ENCODE measurements at places on chromosomes 5 and 9. TPM values are rescaled to one million over a fixed set of nuclear protein-coding genes. Genes with fewer than 3 reads are reported as not detected.

- DNase-seq = no peak
Measured at GRCh38 chr5:106522296-106522695, 1148.4 kb downstream of the EFNA5 start.

DNA sequence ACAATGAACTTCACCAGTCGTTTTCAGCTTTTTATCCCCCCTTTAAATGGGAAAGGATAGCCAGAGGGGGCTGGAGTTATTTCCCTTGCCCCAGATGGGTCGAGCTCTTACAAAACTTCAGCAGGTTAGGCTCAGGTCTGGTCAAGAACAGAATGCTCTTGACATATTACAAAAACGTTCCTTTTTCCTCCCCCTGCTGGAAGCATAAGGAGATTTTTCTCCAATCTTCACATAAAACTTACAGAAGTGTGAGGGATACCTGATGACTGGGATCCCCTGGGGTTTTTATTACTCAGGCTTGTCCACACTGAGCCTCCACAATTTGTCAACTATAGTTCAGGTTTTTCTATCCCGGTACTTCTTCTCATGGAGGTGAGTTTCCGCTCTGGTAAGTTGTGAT is 60.8 kb downstream of the CSF2 start:
- no peak for DNase-seq

DNA sequence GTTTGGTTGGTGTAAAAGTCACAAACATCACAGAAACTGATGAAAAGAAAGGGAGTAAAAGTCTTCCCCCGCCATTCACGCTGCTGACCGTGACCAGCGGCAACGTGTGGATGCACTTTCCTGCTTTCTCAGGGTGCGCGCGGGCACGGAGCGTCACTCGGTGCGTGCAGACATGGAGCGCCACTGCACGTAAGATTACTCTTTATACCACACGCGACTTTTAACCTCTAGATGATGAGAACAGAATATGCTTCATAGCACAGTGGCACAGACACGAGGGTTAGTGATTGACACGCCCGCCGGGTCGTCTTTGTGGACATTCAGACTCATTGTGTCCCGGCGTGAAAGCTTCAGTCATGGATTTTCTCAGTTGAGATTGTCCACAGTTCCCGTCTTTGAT is 15.7 kb downstream of the CEP72 start:
- no peak for DNase-seq

DNA sequence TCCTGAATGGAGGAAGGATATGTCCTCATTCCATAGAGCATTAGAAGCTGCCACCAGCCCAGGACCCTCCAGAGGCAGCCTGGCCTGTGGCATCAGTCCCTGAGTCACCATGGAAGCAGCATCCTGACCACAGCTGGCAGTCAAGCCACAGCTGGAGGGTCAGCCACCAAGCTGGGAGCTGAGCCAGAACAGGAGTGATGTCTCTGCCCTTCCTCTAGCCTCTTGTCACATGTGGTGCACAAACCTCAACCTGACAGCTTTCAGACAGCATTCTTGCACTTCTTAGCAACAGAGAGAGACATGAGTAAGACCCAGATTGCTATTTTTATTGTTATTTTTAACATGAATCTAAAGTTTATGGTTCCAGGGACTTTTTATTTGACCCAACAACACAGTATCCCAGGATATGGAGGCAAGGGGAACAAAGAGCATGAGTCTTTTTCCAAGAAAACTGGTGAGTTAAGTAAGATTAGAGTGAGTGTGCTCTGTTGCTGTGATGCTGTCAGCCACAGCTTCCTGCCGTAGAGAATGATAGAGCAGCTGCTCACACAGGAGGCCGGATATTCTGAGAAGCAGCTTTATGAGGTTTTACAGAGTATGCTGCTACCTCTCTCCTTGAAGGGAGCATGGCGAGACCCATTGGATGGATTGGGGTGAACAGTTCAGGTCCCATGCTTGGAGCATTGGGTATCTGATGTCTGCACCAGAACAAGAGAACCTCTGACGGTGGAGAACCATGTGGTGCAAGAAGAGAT is 13.0 kb upstream of the CYFIP2 start:
- peak; percentile 70 for DNase-seq

DNA sequence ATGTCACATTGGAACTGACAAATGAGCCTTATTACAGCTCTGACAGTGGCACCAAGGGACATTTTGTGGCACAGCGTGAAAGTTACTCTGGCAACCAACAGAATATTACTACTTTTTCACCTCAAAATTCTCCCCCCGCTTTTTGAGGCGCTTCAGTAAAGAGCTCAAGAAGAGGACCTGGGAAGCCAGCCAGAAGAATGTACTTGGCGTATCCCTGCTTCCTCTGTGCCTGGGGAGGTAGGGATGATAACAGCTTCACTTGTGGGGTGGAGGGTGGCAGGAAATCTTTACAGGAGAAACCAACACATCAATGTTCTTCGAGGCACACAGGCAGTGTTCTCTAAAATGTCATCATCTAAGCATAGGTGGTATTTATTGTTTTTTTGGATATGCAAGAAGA is 624.1 kb downstream of the NR2F1-AS1 start:
- DNase-seq = no peak

DNA sequence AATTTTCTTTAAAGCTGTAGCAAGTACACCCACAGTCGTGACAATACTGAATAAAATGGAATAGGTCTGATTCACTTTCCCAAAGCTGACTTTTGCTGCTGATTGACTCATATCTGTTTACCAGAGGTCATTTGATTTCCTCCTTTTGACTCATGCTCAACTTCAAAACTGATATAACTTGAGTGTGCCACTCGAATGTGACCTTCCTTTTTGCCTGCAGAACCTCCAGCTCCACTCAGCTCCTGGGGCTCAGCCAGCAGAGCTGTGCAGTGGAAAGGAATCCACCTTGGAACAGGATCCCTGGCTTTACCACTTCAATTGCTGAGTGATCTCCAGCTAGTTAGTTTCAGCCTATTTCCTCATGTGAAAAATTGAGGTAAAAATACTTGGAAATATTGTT is 84.1 kb downstream of the FEM1C start:
- no peak for DNase-seq

GRCh38 chr5:124746916-124747790 is 714 bp upstream of the ZNF608 start:
- peak; percentile 96 for DNase-seq

DNA sequence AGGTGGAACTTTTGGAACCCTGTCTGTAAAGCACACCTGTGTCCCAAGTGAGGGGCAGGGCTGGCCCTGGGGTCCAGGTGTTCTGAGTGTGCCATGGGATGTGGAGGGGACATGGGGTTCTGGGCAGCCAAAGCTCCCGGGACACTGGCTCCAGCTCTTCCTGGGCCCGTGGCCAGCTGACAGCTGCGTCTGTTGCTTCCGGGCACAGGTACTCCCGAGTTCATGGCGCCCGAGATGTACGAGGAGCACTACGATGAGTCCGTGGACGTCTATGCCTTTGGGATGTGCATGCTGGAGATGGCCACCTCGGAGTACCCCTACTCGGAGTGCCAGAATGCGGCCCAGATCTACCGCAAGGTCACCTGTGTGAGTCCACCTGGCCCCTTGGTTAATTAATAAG is 50.7 kb downstream of the WNK2 start:
- DNase-seq = no peak

DNA sequence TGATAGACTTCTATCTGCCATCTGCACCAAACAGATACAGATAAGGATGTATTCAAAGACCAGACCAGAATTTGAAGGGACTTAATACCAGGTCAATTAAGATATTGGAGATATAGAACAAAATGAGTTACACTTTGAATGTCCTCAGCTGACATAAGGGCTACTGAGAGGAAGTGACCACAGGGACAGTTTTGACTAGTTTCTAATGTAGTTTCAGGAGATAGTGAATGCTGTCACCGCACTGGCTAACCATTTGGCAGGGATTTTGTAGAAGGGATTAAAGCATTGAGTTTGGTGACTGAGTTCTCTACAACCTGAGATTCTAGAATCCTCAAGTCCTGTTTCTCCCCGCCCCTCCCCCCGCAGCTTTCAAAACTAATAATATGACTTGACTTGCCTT is 22.7 kb downstream of the CCNH start:
- no peak for DNase-seq

- no peak for DNase-seq
Measured at GRCh38 chr5:79853028-79853427, 138.0 kb downstream of the MTX3 start.

DNA sequence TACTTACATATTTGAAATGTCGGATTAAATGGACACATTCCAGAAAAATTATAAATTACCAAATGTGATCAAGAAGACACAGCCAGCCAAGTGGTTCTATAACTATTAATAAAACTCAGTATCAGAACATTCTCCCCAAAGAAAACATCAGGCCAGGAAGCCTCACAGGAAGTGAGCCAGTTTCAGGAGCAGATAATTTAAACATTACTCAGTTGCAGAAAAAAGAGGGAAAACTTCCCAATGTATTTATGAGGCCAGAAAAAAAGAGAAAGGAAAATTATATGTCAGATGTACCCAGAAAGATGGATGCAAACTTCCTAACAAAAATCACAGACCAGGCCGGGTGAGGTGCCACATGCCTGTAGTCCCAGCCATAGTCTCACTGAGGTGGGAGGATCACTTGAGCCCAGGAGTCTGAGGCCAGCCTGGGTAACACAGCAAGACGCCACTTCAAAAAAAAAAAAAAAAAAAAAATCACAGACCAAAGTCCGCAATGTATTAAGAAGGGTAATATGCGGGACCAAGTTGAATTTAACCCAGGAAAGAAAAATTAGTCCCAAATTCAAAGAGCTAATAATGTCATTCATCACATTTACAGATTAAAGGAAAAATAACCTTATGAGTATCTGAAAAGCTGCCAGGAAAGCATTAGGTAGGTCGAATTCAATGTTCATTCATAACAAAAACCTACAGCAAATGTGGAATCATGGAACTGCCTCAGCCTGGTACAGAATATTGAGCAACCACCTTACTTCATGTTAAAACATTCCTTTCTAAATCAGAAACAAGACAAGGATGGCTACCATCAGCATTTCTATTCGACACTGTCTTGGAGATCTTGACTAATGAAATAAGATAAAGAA is 37.2 kb upstream of the NRARP start:
- DNase-seq = no peak

GRCh38 chr9:123318961-123319421 is 37.0 kb upstream of the CRB2 start:
- no peak for DNase-seq

GRCh38 chr5:82405618-82406204 is 127.6 kb upstream of the RPS23 start:
- DNase-seq = no peak

DNA sequence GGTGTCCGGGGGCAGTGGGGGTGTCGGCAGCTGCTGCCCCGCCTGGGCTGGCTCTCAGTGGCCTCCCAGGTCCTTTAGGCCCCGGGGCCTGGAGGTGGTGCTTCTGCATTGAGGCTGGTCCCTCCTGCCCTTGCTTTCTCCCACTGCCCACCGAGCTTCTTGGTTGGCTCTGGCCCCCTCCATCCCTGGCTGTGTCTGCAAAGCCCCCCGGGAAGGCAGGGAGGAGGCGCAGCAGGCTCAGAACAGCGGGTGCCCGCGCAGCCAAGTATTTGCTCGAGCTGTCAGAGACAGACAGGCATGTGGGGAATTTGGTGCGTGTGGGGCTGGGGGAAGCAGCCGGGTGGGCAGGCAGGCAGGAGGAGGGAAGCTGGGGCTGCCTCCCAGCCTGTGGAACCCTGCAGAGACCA is 11.5 kb downstream of the CXXC5 start:
- no peak for DNase-seq

DNA sequence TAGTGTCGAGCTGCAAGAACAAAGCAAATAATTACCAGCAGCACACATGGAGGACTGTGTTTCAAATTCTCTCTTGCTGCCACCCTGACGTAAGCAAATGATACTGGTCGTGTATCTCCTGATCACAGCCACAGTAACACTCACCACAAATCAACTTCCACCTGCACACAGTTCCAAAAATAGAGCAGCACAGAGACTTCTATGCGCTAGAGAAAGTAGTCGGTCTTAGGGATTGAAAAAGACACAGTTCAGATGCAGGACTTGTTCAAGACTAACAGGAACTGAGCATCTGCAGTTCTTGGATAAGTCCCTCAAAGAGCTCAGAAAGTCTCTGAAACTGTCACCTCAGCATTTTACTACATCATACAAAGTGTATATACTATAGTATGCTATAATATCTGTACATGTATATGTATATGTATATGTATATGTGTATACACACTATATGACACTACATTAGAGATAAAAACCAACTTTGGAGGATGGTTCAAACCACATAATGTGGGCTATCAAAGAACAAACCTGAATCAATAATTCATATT is 279.0 kb downstream of the GLIS3 start:
- DNase-seq = no peak

GRCh38 chr9:136086213-136086881 is 8.7 kb downstream of the NACC2 start:
- no peak for DNase-seq

DNA sequence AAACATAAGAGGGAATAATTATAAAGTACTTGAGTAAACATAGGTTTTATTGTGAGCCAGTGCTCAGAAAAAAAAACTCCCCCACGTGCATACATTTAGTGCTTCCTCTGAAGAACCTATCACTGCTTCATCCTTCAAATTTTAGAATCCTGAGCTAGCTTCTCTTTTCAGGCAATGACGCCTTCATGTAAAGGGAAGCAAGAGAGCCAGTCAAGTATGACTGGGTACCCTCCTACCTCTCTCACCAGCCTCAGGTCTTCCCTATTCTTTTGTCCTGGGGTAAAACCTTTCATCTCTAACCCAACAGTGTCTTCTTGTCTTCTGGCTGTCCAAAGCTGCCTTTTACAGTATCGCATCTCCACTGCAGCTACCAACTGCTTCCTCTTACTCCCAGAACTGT is 32.0 kb downstream of the PLPP1 start:
- no peak for DNase-seq

GRCh38 chr5:65902104-65902503 is 24.3 kb upstream of the ERBIN start:
- DNase-seq = no peak

- no peak for DNase-seq
Measured at GRCh38 chr5:157613385-157614245, 38.0 kb upstream of the ADAM19 start.

- DNase-seq = no peak
Measured at GRCh38 chr5:20348321-20348720, 360.3 kb upstream of the CDH18 start.

- DNase-seq = no peak
Measured at GRCh38 chr9:130058154-130058553, 4.4 kb downstream of the GPR107 start.

DNA sequence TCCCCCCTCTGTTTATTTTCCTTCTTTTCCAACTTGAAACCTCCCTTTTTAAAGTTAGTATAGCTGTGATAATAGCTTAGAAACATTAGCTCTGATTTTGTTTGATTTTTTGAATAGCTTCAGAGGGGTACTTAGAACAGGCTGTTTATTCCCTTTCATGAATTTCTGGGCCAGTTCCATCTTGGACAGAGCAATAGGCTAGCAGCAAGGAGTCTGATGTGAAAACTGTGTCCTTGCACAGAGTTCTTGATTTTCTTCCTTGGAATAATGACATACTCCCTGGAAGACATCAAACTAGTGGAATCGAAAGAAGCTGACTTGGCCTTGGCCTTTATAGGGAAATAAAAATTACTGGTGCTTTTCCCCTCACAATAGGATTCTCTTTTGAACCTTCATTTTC is 32.9 kb downstream of the NTRK2 start:
- no peak for DNase-seq

GRCh38 chr5:177498013-177498787 is 796 bp upstream of the PDLIM7 start:
- no peak for DNase-seq

MAP3K1 gene
- 12.3 TPM for total RNA-seq

RXFP3 gene
- not detected for total RNA-seq

NSUN2 gene
- total RNA-seq = 40.6 TPM

SLC1A3 gene
- 17.6 TPM for total RNA-seq

CDKN2B-AS1 gene
- 0.86 TPM for total RNA-seq

ADAMTS19 gene
- total RNA-seq = 23.4 TPM

LHX3 gene
- not detected for total RNA-seq

TNFSF8 gene
- 1.9 TPM for total RNA-seq

ERAP2 gene
- total RNA-seq = 12.3 TPM

GFPT2 gene
- total RNA-seq = 114 TPM
